NCI-H1092 treated with DMSO at 0.1 percent for 48 hours (cell line): ENCODE measurements at places on chromosomes 11 and 22.

DNA sequence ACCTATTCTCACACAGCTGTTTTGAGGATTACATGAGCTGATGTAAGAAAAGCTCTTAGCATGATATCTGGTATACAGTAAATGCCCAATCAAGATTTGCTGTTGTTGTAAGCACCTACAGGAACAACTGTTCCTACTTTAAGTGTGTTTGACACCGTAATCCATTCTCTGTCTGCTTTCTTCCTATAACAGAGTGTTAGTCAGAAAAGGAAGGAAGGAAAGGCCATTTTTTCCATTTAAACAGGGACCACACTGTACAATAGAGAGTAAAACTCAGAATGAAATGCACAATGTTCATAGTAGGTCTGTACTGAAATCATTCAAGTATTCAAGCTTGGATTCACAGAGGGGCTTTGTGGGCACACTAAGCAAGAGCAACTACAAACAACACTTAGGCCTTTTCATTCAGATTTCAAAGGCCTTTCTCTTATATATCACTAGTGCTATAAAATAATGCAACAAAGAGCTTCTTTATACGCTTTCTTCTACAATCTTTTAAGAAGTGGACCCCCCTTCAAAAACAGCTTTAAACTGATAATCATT is 21.5 kb downstream of the MTCH2 start:
- DNase-seq: no peak

DNA sequence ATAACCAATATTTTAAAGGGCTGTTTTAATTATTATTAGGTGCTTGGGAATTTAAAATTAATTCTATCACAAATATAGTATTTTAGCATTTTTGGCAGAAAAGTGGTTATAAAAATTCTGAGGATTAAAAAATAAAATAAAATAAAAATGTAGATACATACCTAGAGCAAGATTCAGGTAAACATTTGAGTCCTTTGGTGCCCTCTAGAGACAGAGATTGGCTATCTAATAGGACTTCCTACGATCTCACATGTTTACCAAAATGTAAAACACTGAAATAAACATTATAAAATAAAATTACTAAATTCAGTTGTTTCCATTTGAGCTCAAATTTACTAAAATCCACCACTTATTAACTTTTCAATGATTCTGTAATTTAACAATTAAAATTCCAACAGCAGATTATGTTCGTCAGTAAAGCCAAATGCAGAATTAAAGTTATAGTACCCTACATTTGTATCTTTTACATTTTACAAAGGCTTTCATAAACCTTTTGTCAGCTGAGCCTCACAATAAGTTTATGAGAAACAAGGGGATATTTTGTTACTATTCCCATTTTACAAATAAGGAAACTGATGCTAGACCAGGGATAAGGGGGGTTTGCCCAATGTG is 27.7 kb downstream of the SLC36A4 start:
- peak; percentile 21 for DNase-seq

DNA sequence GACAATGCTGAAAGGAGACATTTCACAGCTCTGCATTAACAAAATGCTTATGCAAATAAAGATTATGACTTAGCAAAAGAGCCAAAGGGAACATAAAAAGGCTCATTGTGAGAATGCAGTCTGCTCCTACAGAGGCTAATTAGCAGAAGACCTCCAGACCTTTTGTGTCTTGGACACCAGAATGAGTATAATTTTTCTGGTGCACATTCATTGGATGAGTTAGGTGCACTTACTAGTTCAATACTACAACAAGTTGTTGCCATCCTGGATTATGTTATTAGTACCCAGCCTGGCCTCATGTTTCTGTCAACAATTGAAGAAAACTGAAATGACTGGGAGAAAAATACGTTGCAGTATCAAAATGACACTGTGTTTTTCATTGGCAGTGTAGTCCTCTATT is 613.2 kb upstream of the CHORDC1 start:
- DNase-seq: no peak

DNA sequence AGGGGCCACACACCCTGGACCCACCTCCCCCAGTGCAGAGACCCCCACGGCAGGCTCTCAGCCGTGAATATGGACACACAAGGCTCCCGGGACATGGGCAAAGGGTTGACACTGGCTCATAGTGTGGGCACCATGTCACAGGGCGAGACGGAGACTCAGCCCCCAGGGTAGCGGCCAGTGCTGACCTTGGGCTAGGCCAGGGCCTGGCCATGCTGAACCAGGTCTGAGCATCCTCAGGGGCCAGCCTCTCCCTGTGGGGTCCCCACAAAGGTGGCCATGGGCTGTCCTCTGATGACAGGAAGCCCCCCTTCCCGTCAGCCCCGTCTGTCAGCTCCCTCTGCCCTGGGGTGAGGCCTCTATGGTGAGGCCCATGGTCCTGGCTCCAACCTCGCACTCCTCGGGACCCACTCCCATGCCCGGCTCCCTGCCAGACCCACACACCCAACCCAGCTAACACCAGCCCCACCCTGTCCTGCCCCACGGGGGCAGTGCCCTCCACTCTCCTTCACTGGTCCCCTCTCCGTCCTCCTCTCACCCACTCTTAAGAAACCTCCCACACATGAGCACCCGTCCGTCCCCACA is 19.0 kb upstream of the PRODH start:
- DNase-seq: no peak

- peak; percentile 25 for DNase-seq
These were observed 10.4 kb downstream of the NHERF4 start for GRCh38 chr11:119195680-119196079.

- no peak for DNase-seq
These were observed 251.2 kb downstream of the BRD1 start for GRCh38 chr22:49576241-49577141.

- DNase-seq: no peak
These were observed 25.2 kb upstream of the FGF3 start for GRCh38 chr11:69844396-69844795.

DNA sequence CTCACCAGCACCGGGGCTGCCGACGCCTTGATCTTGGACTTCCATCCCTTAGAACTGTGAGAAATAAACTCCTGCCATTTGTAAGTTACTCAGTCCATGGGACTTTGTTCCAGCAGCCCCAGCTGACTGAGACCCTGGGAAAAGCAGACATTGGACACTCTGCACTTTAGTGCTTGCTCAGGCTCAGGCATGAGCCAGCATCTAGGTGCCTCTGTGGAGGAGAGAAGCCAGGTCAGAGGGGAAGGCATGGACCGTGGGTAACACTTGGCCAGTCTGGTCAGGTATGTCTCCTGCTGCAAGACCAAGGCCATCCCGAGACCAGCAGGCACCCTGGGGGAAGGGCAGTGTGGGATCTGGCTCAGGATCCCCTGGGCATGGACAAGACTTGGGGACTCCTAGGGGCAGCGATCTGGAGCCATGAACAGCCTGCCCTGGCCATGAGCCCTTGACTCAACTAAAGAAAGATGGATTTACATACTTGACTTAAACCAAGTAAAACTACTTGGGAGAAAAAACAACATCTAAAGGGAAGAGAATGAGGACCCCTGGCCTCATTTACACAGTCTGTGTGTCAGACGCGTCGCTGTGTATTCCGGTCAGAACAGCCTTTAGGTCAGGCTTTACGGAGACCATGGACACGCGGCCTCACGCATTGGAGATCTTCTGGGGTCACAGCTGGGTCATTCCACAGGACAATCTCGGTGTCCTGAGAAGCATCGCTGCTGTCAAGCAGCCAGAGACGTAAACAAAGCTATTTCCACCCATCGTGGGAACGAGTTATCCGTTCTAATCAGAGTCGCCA is 497.1 kb downstream of the BRD1 start:
- no peak for DNase-seq

DNA sequence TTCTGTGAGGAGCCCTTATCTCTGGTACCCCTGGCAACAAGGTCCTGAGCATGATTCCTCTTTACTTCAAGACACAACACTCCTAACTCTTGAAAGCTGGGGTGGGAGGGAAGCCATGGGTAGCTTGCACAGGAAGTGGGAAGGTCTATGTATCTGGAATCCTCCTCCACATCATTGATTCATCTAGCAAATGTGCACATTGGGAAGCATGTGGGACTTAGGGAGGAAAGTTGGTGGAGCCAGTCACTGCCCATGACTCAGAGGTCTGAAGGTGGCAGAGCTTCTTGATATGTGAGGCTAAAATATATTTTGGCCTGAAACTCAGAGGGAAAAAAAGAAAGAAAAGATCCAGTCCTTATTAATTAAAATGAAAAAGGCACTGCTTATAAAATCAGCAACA is 1000.9 kb downstream of the DLG2 start:
- DNase-seq: no peak

DNA sequence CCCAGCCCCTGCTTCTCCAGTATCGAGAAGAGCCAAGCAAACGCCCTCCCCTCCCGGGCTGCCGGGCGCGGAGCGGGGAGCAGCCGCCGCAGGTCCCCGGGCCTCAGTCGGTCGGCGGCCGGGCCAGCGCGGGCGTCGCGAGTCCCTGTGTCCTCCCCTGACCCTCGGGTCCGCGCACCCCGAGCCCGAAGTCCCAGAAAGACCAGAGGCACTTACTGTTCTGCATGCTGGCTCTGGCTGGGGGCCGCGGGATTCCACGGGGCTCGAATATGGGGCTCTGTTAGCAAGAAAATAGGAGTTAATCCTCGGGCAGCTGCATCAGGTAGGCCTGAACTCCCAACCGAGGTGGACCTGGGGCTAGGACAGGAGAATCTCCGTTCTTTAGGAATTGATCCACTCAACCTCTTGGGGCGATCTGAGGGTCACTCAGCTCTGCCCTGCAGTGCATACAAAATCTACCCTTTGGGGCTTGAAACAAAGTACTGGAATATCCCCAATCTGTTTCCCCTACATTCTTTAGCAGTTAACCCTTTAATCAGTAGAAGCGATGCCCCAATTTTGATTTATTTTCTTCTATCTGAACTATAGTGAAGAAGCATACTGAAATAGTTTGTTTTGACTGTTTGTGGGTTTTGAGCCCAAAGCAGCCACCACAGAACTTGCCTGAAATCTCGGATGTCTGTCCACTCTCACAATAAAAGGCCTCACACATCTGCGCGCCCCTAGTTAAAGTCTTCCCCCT is 4.8 kb downstream of the PAX6 start:
- DNase-seq: no peak

DNA sequence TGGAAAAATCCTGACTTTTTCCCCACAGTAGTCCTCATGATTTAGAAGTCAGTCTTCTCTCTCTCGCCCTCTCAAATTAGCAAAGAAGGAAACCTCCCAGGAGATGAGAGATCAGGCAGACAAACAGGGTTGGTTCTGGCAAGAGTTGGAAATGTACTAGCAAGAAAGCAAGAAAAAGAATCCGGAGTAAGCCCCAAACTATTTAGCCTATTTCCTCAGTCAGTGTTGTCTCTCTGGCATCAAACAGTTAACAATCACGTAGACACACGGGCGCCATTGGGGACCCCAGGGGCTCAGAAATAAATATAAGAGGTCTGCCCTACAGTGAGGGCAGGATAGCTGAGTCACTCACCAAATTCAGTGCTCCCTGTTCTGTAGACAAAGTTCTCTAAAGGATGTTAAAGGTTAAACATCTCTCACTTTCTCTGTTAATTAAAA is 4.7 kb downstream of the C11orf52 start:
- no peak for DNase-seq

- DNase-seq: no peak
These were observed 87.2 kb upstream of the VPREB1 start for GRCh38 chr22:22157348-22157725.

- DNase-seq: no peak
These were observed 653.5 kb downstream of the FAM181B start for GRCh38 chr11:82080160-82080559.

- DNase-seq: no peak
These were observed 160.7 kb downstream of the SOX6 start for GRCh38 chr11:16195651-16196050.

DNA sequence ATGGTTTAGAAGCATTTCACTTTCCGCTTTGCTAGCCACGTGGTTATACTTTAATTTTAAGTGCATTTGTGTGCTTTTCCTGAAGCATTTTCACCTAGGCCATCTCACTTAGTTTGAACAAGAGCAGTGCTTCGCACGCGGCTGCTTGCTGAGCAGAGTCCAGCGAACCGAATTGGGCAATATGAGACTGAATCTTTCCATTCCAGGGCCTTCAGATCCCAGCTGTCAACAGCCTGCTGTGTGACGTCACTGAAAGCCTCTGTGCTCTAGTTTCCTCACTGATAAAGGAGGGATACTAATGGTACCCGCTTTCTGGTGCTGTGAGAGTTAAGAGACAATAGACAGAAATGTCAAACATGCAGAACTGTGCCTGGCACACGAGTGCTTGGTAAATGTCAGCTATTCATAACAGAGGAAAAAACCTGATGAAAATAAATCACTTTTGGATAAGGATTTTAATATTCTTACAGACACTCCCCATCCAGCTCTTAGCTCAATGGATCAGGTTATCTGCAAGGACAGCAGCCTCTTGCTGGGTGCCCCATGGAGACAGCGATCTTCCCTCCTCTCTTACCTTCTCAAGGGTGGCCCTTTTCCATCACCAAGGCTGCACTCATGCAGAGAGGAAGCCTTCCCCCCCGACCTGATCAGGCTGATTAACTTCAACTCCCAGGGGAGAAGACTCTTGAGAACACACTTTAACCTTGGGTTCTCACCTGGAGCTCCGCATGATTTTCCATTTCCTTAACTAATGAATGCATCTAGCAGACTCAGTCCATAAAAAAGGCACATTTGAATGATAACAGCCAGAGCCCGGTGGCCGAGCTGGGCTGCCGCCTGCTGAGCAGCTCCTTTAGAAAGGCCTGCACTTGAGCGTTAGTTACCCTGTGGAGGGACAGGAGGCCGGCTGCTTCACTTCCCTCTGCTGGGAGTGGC is 3.5 kb upstream of the GLB1L3 start:
- peak; percentile 62 for DNase-seq

DNA sequence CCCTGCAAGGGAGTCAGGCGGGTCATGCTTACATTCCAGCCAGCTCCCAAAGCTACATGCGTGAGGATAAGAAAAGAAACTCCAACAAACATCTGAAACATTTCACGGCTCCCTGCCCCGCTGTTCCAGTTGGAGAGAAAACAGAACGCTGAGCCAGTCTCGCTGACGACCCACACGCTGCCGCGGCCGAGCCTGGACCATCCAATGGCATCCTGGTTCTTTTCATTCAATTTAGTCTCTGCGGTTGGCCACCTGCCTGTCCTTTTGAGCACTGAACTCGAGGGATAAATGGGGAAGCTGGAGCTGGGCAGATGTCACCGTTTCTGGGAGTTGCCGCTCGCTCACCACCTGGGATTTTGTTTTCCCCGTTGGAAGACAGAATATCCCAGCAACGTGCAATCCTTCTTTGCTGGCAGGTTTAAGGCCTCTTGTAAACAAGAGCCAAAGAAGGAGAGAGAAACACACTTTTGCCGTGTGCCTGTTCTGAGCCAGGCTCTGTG is 45.3 kb upstream of the SHISAL1 start:
- peak; percentile 29 for DNase-seq

DNA sequence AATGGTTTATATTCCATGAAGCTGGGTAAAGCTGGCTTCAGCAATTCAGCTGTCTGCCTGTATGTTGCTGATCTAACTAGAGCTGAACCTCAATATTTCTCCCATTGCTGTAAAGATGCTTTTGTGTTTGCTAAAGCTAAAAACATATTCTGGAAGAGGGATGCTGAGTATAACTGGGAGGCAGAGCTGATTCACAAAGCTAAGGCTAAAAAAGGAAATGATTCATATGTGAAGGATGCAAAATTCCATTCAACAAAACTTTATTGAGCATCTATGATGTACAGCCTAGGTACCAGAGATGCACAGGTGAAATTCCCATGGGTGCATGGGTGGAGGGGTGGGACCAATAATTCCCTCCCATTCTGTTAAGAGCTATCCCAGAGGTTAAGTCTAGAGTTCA is 193.9 kb downstream of the KIF18A start:
- DNase-seq: no peak

GRCh38 chr22:21624120-21624879 is 5.5 kb downstream of the YDJC start:
- no peak for DNase-seq
